Peyer's patch (tissue), 4 donors: ENCODE measurements at places on chromosomes 1 and 21. TPM values are rescaled to one million over a fixed set of nuclear protein-coding genes. Genes with fewer than 3 reads are reported as not detected.

Gene AKNAD1
- not detected for total RNA-seq

Gene HSD3B2
- total RNA-seq = 14.9 TPM

Gene FLVCR1
- total RNA-seq = 83.4 TPM

Gene MYCBP
- total RNA-seq = 15.7 TPM

DNA sequence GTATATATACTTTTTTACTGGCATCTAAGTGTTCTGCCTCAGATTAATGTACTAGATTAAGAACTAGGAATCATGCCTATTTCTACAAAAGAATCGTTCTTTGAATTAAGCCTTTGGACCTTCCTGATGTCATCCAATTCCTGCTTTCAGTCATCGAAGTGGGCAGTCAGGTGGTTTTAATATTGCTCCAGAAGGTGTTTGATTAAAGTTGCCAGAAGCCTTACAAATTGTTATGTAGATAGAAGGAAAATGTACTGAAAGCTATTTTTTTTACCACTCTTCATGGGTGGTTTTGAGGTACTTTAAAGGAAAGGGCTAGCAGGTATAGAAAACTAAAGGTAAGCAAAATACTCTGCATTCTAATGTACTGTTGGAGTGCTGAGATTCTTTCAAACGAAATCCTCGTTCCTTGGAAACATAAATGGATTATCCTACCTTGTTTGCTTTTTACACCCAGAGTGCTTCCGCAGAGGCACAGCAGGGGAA lies 716 bp downstream of the CTBS start:
- DNase-seq = no peak

GRCh38 chr1:230754796-230755195 lies 7.6 kb downstream of the CAPN9 start:
- no peak for DNase-seq

DNA sequence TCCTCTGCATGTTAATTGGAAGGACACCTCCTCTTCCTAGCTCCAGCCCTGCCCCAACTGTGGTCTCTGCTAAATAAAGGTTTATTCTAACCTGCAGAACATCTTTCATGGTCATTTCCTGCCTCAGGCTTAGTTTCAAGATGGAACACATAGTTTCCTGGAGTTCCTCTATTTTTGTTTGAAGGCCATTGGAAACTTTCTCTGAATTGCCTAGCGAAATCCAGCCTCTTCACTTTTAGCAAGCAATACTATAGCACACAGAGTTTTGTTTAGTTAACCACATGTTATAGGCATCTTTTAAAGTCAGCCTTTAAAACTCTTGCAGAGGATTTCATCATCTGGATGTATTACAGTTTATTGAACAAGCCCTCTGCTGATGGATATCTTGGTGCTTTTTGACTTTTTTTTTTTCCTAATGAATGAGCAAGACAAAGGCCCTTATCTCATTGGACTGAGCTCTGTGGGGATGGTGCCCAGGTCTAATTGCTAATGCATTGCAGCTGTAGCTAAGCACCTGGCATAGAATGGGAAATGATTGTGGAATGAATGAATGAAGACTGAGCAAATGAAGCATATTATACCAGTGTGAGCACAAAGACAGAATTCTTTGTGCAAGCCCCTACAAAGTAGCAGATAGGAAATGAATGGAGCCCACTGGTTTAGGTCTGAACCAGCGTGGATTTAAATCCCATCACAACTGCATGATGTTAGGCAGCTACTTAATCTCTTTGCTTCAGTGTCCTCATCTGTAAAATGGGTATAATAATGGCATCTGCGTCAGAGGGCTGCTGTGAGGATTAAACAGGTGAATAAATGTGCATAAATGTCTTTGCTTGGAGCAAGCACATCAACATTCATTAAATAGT lies 641 bp upstream of the CFAP107 start:
- no peak for DNase-seq

DNA sequence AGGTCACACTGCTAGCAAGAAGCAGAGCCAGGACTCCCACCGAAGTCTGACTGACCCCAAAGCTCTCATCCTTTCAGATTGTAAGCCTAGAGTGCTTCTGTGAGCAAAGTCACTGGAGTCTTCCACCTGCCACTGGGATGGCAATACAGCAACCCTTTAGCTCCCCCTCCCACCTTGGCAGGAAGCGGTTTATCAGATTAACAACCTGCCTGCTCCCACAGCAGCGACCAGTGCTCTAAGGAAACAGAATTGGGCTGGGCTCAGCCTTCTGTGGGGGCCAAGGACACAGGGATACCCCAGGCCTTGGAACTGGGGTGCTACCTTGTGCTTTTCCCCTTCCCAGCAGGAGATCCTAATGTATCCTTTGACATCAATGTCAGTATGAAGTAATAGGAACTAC lies 76.0 kb downstream of the GFI1 start:
- no peak for DNase-seq

DNA sequence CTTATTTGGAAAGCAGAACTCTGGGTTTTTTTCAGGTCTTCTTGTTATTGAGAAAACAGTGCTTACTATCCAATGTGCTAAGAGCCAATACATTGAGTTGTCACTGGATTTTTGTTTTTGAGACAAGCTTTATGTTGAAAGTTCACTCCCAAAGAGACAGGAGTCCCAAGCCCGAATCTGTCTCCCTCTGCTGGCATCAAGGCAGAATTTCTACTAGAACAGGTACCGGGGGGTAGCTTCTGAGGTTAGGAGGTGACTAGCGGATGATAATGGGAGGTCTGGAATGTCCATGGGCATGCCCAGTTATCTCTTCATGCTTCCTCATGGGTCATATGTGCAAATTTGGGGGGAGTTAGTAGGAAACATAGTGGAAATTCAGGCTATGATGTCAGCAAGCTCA lies 25.1 kb downstream of the ZNF124 start:
- DNase-seq = no peak
